ENCODE measurements at places on chromosomes 4 and X.

DNA sequence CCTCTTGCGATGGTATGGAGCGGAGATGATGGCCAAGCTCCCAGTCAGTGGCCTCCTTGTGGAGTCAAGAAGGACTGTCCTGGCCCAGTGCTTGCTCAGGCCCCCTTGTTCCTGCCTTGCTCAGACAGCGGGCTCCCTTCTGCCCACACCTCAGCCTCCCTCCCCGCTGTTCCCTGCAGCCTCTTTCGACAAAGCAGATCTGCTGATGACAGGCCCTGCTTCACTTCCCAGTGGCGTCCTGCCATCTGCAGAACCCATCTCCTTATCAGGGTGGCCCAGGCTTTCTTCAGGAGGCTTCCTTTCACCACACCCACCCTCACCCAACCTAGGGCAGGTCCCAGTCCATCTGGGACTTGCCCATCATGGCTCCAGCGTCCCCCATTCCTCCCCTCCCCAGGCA, 80.0 kb downstream of the CLDN34 start:
- DNase-seq, result no peak

GRCh38 chrX:132217203-132218073, 1.8 kb downstream of the RAP2C start:
- peak; percentile 43 for DNase-seq

DNA sequence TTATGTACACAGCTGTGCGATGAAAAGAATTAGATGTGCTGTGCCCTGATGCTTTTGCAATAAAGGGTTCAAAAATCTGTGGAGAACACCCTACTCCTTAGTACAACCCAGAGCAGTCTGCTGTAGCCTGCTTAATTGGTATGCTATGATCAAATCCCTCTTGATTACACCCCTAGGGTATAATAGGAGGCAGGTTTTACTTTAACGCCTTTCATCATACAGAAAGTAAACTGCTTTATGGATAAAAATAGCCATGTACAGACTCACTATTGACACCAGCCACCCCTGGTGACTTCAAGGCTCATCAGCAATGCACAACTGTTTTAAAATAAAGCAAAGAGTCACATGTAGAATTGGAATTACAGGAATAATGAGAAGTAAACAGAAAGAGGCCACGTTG, 315.3 kb downstream of the DMD start:
- peak; percentile 82 for DNase-seq

- no peak for DNase-seq
Observed at GRCh38 chr4:153488006-153488891, 22.1 kb downstream of the TMEM131L start.

GRCh38 chr4:135244056-135244455, 1042.5 kb upstream of the PABPC4L start:
- DNase-seq, result no peak

DNA sequence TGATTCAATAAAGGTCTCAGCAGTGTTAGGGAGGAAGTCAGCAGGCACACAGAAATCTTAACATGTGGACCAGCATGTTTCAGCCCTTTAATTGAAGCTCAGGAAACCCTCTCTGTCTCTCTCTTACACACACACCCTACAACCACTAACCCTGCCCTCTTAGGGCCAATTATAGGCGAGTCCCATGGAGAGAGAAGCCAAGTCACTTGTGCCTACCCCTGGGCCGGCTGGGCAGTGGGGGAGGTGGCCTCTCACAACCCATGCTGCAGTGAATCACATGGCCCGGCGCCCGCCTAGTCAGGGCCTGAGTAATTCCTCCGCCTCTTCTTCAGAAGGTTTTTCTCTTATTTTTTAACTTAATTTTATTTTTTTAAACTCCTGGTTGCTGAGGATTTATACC, 3.7 kb downstream of the FGD1 start:
- DNase-seq, result no peak

DNA sequence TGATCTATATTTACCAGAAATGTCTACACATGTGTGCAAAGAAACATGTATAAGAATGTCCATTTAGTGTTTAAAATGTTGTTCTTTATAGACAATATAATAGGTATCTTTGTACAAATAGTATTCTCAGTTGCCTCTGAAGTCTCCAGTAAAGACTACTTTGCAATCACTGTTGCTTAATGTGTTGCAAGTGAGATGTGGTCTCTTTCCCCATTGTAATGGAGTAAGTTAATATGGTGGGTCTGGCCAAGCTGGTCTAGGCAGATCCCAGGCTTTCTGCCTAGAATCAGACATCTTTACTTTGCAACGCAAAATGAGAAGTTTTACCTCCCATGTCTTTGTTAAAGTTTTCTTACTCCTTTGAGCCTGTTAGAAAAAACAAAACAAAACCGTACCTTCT, 144.8 kb downstream of the GABRA3 start:
- DNase-seq, result no peak

GRCh38 chrX:16145656-16146055, 21.6 kb upstream of the MAGEB17 start:
- no peak for DNase-seq

DNA sequence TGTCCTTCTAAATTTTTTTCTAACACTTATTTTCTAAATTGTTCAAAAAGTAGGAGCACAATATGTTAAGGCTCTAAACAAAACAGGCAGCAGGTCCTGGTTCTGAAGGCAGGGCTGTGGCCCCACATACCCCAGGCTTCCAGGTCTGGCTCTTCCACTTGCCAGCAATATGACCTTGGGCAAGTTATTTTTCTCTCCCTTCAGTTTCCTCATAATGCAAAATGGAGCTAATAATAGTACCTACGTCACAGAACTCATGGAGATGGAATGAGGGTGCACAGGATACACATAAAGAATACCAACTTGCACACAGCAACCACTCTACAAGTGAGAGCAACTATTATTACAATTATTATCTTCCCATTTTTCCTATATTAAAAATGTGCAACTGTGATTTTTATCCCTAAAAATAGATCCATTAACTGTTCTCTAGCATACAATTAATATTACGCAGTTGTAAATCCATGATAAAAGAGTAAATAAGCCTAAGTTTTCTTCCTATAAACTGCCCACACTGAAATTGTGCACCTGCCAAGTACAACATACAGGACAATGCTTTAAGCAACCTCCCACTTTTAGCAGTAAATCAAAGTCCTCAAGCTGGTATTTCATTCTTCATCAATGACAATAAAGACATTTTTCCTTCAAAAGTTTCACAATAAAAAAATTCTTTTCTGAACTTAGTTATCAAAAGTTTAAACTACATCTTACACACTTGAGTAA, 27.0 kb downstream of the OTUD4 start:
- no peak for DNase-seq

DNA sequence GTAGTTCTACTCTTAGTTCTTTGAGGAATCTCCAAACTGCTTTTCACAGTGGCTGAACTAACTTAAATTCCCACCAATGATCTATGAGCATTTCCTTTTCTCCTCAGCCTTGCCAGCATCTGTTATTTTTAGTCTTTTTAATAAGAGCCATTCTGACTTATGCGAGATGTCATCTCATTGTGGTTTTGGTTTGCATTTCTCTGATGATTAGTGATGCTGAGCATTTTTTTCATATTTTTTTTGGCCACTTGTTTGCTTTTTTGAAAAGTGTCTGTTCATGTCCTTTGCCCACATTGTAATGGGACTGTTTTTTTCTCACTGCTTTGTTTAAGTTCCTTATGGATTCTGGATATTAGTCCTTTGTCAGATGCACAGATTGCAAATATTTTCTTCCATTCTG, 21.5 kb upstream of the PHKA1 start:
- no peak for DNase-seq

DNA sequence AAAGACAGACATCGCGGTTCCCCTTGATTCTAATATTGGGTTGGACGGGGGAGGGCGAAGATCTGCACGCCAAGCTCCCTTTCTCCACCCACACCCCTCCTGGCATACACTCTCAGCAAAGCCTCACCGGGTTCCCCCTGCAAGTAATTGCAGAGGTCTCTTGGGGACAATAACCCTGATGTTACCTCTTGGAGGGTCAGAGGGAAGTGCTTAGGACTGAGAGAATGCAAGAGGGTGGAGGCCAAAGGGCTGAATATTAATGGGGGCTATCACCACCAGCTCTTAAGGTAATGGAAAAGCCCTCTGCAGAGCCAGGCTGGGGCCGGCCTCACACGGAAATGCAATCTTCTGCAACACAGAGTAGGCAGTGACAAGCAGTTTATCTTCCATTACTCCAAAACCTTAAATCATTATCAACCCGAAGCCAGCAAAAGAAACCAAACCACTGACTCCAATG, 344.1 kb upstream of the GATB start:
- DNase-seq, result no peak

DNA sequence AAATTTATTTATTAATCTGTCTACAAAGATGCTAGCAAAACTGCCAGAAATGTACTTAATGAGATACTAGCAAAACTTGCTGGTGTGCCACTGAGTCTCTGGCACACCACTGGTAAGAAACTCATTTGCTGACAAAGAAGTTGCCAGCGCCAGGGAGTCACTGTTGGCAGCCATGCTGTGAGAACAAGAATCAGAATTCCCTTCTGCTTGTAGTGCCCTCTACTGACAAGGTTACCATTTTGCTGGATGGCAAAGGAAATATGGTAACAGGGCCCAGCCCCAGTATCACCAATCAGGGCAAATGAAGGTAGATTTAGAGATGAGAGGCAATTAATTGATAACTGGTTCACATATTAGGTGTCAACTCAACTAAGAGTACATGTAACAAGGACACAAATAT, 750.1 kb upstream of the ADGRL3 start:
- no peak for DNase-seq

- DNase-seq, result no peak
Observed at GRCh38 chrX:7987160-7988012, 60.2 kb upstream of the PNPLA4 start.

GRCh38 chr4:18578307-18578706, 556.8 kb upstream of the LCORL start:
- no peak for DNase-seq

DNA sequence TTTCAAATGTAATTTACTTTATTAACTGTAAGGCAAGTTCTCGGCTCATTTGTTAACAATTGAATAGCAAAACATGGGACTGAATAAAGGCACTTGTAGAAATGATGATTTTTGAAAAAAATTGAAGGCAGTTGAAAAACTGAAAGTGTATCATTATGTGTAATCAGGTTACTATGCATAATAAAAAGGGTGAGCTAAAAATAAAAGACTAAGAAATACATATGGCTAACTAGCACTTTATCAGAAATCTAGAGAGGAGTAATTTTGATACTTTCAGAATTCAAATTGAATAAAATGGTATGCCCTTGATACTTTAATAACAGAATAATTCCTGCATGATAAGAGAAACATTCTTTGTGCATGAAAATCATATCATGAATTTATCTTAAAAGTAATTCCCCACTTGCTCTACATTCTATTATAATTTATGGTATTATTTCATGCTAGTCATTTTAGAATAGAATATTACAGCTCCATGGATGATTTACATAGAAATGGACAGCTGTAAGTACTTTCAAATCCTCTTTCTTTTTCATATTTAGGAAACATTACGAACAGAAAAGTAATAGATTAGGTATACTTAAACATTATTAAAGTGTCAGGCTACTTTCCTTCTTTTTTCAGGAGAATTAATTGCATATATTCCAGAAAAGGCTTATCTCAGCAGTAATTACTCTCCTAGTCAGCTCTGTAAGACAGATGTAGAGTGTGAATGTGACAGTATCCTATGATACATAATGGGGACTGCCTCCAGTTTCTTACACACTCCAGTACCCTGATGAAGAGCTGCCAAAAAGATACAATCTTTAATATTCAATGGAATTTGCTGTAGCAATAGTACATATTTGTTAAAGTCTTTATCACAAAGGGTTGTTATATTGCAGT, 697.3 kb downstream of the CCSER1 start:
- DNase-seq, result no peak

GRCh38 chr4:118410138-118410537, 57.3 kb upstream of the PRSS12 start:
- DNase-seq, result no peak

DNA sequence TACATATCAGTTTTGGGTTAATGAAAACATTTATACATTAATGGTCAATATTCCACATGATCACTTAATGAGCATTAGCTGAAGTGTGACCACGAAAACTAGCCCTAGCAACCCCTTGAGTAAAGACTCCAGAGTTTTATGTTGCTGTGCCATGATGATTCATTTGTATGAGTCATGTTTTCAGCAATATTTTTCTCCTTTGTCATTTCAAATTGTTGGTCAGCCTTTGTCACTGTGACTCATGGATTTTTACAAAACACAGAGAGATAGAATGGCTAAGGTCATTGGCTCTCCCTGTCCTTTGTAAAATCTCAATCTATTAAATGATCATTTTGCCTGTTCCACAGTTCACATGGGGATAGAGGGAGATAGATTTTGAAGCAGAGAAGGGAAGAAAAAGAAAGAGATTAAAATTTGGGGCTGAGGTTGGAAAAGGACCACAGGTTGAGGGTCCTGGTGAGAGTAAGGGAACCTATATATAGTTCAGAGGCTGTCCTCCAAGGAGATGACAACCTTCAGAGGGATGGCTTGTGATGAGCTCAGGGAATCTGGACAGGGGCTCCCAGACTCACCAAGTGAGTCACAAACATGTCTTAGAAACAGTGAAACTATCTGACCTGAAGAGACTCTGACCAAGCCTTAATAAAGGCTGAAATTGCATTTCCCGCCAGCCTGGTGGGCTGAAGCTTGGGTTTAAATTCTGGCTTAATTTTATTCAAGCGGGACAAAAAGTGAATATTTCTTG, 25.6 kb downstream of the NR0B1 start:
- no peak for DNase-seq

DNA sequence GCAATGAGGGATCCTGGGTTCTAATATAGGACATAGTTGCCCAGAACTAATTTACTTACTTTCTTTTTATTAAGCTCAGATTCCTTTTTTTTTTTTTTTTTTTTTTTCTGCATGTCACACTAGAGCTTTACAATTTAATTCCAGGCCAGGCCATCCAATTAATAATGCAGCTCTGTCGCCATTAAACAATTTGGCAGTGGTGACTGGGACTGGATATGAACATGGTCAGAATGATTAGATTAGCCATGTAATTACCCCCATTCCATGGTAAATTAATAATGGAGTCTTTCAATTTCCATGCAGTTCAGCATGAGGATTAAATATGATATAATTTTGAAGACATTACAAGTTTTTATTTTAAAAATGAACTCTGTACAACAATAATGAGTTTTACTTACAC, 226.9 kb upstream of the ANXA3 start:
- DNase-seq, result no peak

DNA sequence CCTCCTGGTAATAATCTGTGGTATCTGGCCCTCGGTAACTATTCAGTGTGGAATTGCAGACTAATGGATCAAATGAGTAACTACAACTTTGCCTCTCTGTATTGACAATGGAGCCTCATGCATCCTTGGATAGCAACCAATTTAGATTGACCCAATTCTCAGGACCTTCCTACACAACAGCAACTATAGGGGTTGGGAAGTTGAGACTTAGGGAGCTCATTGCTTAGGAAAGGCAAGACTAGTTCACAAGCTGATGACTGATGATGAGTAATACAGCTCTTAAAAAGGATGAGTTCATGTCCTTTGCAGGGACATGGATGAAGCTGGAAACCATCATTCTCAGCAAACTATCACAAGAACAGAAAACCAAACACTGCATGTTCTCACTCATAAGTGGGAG, 47.5 kb upstream of the KLHL13 start:
- no peak for DNase-seq

GRCh38 chr4:161187569-161187968, 976.2 kb downstream of the FSTL5 start:
- no peak for DNase-seq

All from NCI-H1417 treated with DMSO at 0.1 percent for 48 hours (cell line).